ENCODE measurements at places on chromosomes 7 and 10.

DNA sequence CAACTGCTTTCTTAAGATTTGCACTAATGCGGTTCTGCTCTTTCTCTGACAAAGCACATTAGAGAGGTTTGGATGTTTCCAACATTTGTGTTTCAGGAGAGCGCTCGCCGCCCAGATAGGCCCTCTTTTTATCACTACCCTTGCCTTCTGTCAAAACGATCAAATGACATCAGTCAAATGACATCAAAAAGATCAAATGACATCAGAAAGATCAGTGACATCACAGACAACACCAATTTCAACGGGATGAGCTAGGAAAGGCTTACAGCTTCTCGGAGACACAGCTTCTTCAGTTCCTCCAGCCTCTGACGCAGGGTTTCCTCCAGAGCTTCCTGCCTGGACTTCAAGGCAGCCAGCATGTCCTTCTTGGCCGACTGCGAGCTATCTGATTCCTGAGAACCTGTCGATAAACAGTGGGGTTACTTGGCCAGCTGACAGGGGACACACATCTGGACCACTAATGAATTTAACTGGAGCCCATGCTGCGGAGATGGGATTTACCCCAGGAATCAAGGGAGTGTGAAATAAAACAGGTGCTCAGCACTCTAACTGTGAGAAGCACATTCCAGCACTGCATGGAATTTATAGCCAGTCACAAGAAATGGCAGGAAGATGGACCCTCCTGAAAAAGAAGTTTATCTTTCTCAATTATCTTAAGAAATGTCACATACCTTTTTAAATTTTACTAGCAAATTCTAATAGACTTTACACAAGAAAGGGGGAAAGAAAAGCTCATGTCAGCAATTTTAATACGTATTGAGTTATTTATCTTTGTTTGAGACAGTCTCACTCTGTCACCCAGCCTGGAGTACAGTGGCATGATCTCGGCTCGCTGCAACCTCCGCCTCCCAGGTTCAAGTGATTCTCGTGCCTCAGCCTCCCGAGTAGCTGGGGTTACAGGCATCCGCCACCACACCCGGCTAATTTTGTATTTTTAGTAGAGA lies 88.2 kb downstream of the PRPF18 start:
- no peak for DNase-seq

- no peak for DNase-seq
Observed at GRCh38 chr10:133306097-133306476, 2.6 kb downstream of the TUBGCP2 start.

GRCh38 chr10:25974897-25975459 lies 40.9 kb downstream of the MYO3A start:
- no peak for DNase-seq

GRCh38 chr10:131246775-131247174 lies 64.7 kb downstream of the TCERG1L start:
- no peak for DNase-seq

GRCh38 chr7:12518920-12519681 lies 51.4 kb upstream of the SCIN start:
- no peak for DNase-seq

- DNase-seq, result no peak
Observed at GRCh38 chr7:68904630-68905029, 693.6 kb upstream of the AUTS2 start.

GRCh38 chr7:74476626-74477025 lies 22.9 kb downstream of the GTF2IRD1 start:
- no peak for DNase-seq

DNA sequence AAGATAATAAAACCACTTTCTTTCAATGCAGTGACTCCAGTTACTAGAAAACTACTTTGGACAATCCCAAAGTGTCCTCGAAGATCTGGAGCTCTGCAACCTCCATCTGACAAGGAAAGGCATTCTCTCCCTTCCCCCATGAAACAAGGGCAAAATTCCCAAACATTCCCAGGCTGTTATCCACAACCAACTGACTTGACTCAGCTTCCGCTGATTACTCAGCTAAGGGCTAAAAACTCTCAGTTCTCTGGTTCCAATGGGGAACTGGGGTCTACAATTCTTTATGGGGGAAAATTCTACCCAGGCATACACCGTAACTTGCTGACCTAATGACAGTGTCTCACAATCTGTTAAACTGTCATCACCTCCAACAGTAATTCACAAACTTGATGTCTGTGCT lies 48.4 kb downstream of the SFMBT2 start:
- peak; percentile 22 for DNase-seq

DNA sequence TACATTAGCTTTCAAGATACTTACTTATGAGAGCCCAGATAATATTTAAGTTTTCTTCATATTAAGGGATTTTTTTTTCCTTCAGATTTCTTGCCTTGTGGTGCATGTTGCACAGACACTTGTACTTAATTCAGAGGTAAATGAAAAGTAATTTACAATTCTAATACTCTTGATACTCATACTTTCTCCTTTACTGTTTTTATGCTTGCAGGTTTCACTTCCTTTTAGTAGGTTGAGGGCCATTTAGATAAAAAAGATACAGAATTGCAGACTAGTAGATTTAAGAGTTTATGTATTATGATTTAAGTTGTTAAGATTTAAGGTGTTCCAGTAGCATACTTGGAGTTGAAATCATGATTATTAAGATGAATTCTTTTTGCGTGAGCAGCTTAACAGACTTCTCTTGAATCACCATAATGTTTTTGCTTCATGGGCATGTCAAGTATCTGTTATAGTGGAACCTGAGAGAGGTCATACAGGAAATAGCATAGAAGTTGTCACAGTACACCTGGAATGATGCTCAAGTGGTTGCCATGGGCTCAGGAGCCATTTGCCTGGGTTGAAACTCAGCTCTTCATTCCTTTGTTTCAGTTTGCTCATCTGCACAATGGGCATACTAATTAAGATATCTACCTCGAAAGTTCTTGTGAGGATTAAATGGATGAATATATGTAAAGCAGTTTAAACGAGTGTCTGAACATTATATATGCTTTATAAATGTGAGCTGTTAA lies 174.8 kb upstream of the PRPS1L1 start:
- no peak for DNase-seq

- DNase-seq, result no peak
Observed at GRCh38 chr7:101154693-101155102, 422 bp downstream of the AP1S1 start.

- DNase-seq, result no peak
Observed at GRCh38 chr7:73978661-73979563, 49.1 kb upstream of the ELN start.

GRCh38 chr7:113731571-113731970 lies 187.2 kb downstream of the PPP1R3A start:
- DNase-seq, result no peak

DNA sequence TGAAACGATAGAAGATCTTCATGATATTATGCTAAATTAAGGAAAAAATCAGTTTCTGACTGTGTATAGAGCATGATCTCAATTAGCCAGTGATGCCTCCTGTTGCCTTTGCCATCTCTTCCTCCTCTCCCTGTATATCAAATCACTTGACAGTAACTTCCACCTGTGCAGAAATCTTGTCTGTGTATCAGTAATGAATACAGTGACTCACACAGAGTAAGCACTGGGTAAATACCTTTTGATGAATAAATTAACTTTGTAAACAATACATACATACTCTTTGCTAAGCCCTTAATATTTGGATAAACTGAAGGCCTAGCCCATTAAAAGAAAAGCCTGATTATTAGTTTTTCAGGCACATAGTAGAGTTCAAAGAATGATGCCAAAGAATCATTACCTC lies 610.6 kb upstream of the NRP1 start:
- DNase-seq, result no peak

DNA sequence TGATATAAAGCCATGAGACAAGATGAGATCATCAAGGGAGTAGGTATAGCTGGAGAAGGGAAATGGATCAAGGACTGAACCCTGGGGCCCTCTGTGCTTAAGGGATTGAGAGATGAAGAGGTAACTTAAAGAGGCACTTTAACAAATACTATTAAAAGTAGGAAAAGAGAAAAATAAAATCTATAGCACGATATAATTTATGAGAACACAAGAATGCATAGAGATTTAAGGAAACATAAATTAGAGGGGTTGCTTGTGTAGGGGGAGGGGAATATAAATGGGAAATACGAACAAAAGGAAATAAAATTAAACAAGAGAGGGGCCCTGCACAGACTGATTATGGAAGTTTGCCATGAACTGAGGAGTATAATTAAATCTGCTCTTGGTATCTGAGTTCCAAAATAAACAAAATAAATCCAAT lies 15.6 kb upstream of the LRRC17 start:
- no peak for DNase-seq

- DNase-seq, result no peak
Observed at GRCh38 chr7:1013581-1013980, 30.6 kb downstream of the CYP2W1 start.

DNA sequence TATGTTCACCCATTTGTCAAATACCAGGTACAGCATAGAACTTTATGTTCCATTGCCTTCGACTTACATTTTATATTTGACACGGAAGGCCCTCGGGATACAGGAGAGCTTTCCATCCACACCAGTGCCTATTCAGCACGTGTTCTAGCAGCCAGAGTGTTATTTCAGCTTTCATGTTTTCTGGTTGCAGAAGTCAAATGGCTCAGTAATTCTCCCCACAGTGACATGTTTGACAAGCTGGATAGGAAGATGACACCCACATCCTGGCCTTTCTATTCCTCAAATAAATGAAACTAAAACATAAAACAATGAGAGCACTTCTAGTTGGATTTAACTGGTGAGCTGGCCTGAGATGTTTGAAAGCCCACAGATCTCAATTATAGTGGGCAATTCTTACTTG lies 173.4 kb downstream of the SORCS1 start:
- no peak for DNase-seq

- DNase-seq, result no peak
Observed at GRCh38 chr10:89167915-89168314, 39.2 kb downstream of the CH25H start.

GRCh38 chr10:9781666-9782065 lies 1236.0 kb upstream of the CELF2 start:
- DNase-seq, result no peak

GRCh38 chr10:2990764-2991163 lies 76.6 kb upstream of the PFKP start:
- DNase-seq, result no peak

GRCh38 chr10:109898666-109899355 lies 24.5 kb downstream of the XPNPEP1 start:
- no peak for DNase-seq

- DNase-seq, result peak; percentile 81
Observed at GRCh38 chr7:90178679-90179278, 24.5 kb downstream of the STEAP1 start.

GRCh38 chr7:8177109-8177933 lies 84.6 kb downstream of the ICA1 start:
- no peak for DNase-seq

GRCh38 chr10:121591186-121591585 lies 7.1 kb downstream of the FGFR2 start:
- no peak for DNase-seq
